ENCODE measurements at places on chromosomes 1 and 21. TPM values are rescaled to one million over a fixed set of nuclear protein-coding genes. Genes with fewer than 3 reads are reported as not detected.

DNA sequence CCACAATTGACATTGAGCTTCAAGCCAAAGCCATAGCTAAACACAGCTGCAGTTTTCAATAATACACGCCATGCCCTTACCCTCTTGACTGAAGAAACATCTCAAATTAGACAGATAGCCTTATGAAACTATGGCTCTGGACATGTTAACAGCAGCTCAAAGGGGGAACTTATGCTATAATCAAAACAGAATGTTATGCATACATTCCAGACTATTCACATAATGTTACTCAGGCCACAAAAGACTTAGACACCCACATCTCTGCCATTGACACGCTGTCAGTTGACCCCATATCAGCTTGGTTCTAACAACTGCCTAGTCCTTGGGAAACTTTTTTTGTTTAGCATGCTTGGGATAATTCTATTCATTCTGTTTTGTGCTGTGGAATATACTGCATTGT lies 2.3 kb upstream of the NENF start:
- no peak for ATAC-seq

GRCh38 chr1:56834137-56834900 lies 15.1 kb upstream of the FYB2 start:
- ATAC-seq: no peak

- no peak for ATAC-seq
Measured at GRCh38 chr1:150020711-150021110, 10.2 kb upstream of the OTUD7B start.

DNA sequence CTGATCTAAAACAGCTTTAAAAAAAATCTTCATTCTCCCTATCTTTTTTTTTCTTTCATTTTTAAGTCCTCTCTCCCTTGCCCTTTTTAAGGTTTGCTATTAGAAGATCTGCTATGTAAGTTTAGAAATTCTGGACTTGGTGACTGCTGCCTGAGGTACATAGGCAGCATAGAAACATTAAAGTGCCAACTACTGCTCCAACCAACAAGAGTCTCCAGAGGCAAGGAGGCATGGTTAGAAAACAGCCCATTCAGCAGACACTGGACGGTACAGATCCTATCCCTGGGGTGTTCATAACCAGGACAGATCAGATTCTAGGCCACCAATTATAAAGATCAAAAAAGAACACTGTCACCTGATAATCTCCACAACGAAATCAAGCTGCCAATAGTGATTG lies 36.6 kb downstream of the GPR3 start:
- peak; percentile 34 for ATAC-seq

- peak; percentile 91 for ATAC-seq
Measured at GRCh38 chr21:32826329-32827167, 55.0 kb upstream of the PAXBP1 start.

- peak; percentile 87 for ATAC-seq
Measured at GRCh38 chr1:234758851-234759250, 148.9 kb upstream of the IRF2BP2 start.

- ATAC-seq: peak; percentile 93
Measured at GRCh38 chr1:27568300-27569087, 35.5 kb downstream of the AHDC1 start.

- ATAC-seq: peak; percentile 68
Measured at GRCh38 chr21:45590246-45590725, 48.0 kb upstream of the SLC19A1 start.

DNA sequence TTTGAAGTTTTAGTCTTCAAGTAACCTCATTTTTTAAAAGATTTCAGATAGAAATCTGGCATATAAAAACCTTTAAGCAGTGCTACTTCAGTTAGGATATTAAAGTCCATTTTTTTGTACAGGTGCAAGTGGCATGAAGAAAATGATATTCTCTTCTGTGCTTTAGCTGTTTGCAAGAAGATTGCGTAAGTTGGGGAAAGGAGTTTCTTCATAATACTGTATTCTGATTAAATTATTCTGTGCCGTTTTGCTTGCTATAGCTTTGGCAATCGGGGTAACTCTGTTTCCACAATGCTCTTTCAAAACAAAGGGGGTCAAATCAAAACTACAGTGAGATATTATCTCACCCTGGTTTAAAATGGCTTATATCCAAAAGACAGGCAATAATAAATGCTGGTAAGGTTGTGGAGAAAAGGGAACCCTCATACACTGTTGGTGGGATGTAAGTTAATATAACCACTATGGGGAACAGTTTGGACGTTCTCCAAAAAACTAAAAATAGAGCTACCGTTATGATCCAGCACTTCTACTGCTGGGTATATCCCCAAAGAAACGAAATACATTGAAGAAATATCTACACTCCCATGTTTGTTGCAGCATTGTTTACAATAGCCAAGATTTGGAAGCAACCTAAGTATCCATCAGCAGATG lies 27.1 kb downstream of the MAEL start:
- ATAC-seq: no peak

GRCh38 chr1:245234217-245235081 lies 79.7 kb downstream of the KIF26B start:
- ATAC-seq: no peak

- ATAC-seq: no peak
Measured at GRCh38 chr1:19831441-19831840, 16.4 kb upstream of the RNF186 start.

- no peak for ATAC-seq
Measured at GRCh38 chr1:17922833-17923232, 167.7 kb downstream of the ACTL8 start.

DNA sequence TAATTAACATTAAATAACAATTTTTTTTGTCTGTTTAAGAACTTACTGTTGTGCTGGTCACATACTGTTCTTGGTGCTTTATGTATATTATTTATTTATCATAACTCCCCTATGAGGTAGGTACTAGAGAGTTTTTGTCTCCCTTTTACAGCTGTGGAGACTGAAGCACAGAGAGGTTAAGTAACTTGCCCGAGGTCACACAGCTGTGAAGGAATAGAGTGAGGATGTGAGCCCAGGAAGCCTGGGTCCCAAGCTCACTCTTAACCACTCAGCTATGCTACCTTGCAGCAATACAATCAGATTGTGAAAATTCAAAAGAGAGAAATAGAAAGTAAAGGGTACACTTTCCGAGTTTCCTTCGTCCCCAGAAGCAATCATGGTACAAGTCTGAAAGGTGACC lies 35.6 kb upstream of the FHAD1 start:
- ATAC-seq: no peak

DNA sequence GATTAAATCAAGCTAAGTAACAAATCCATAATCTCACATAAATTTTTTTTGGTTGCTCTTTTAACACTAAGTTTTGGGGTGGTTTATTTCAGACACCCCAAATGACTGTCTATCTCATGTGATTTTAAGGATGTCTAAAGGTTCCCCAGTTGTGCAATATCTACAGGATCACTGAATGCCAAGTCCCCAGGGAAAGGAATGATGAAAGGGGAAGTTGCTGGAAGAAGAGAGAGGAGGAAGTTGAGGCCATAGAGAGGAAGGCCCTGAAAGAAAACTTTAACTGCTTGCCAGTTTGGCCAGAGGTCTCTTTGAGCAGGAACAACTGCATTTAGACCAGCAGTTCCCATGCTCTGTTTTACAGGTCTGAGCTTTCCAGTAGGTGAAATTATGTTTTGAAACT lies 27.5 kb upstream of the SLC19A2 start:
- no peak for ATAC-seq

GRCh38 chr1:40664167-40664537 lies 1.3 kb downstream of the RIMS3 start:
- ATAC-seq: no peak

GRCh38 chr1:237556911-237557310 lies 333.8 kb downstream of the ZP4 start:
- no peak for ATAC-seq

- no peak for ATAC-seq
Measured at GRCh38 chr1:167126811-167127210, 32.9 kb downstream of the STYXL2 start.

DNA sequence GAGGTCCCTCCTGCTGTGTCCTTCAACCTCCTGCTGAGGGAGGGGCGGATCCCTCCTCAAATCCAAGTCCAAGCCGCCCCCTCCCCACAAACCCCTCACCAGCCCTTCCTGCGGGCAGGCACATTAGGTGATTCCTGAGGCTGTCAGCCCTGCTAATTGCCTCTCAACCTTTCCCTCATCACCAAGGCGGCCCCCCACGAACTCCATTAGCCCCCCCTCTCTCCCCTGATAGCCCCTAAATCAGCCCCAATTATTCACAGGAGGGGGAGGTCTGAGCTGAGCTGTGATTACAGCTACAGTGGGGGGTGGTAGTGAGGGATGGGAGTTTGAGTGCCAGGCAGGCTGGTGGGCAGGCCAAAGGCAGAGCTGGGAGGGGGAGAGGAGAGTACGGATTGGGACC lies 5.8 kb upstream of the PEAR1 start:
- no peak for ATAC-seq

DNA sequence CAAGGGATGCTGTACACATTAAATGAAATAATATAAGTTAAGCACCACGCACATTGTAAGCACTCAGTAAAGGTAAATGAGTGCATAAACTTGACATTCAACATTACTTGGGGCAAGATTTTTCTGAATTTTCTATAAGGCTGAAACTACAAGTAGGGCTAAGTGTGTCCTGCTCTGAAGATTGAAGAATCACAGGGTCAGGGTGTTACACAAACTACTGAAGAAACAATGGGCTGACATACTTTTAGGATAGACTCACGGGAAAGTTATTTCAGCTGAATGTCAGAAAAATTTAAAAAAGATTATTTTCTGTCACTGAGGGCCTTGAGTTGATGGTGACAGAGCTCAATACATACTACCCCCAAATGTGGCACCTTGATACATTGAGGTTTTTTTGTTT lies 644.2 kb upstream of the PLXNA2 start:
- ATAC-seq: no peak

- peak; percentile 83 for ATAC-seq
Measured at GRCh38 chr1:227946624-227947385, 927 bp downstream of the WNT9A start.

GRCh38 chr1:9611716-9612115 lies 23.0 kb downstream of the TMEM201 start:
- no peak for ATAC-seq

DNA sequence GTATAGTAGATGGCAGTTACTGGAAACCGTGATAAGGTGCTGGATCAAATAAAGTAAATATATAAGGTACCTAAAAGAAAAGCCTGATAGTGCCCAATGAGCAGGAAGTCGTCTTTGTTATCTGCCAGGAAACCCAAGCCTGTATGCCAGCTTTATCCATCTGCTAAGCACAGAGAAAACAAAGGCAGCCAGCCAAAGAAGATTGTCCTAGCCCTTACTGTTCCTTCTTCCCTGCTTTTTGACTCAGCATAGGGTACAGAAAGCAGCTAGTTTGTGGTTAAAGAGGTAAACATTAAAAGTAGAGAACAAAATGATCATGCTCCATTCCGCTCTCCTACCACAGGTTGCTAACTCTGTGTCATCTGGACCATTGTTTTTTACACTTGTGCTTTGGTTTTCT lies 10.1 kb downstream of the KRTAP22-2 start:
- no peak for ATAC-seq

DNA sequence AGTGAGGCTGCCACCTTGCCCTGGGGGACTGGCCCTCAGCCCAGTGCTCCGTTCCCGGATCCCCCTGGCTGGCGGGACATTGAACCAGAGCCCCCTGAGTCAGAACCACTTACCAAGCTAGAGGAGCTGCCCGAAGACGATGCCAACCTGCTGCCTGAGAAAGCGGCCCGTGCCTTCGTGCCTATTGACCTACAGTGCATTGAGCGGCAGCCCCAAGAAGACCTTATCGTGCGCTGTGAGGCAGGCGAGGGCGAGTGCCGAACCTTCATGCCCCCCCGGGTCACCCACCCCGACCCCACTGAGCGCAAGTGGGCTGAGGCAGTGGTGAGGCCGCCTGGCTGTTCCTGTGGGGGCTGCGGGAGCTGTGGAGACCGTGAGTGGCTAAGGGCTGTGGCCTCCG lies 1.3 kb downstream of the TMEM79 start:
- ATAC-seq: no peak

DNA sequence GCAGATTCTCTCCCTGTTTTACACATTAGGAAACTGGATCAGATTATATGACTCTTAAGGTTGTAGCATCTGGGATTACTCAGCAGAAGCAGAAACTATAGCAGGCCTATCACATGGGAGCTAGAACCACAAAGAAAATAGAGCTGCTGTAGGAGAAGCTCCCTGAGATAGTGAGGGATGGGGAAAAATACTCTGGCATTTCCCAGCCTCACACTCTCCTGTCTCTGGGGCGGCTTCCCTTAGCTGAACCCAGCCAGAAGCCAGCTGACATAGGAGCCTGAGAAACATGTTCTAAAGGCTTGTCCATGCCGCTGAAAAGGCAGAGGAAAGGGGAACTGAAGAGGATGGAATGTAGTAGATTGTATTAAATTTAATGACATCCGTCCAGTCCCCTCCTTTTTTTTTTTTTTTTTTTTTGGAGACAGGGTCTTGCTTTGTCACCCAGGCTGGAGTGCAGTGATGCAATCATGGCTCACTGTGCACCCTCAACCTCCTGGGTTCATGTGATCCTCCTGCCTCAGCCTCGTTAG lies 76.8 kb upstream of the DNAJC6 start:
- peak; percentile 73 for ATAC-seq

- no peak for ATAC-seq
Measured at GRCh38 chr21:15850645-15851044, 120.9 kb downstream of the USP25 start.

Gene TSPAN1
- not detected for total RNA-seq

Gene VANGL2
- not detected for total RNA-seq

Gene PRAMEF17
- not detected for total RNA-seq

Gene NCSTN
- total RNA-seq: 58.7 TPM

Gene OLIG1
- not detected for total RNA-seq

Gene TNFRSF14
- total RNA-seq: 299 TPM

Gene ARHGEF16
- 0.16 TPM for total RNA-seq

Gene IL19
- total RNA-seq: not detected

Gene UFC1
- 184 TPM for total RNA-seq

Gene OR2T34
- not detected for total RNA-seq

Gene LY9
- 1.9 TPM for total RNA-seq

Gene LUZP1
- total RNA-seq: 22.0 TPM

Gene CRYAA
- total RNA-seq: not detected

Gene OLIG2
- not detected for total RNA-seq

Gene CCDC185
- total RNA-seq: not detected

Gene MR1
- 21.9 TPM for total RNA-seq

Gene DCST1
- total RNA-seq: not detected

Gene HMGN2
- total RNA-seq: 805 TPM

Gene DDR2
- 1.7 TPM for total RNA-seq
